ENCODE measurements at places on chromosomes 1 and 21. TPM values are rescaled to one million over a fixed set of nuclear protein-coding genes. Genes with fewer than 3 reads are reported as not detected.

Gene KRTAP13-2
- not detected for total RNA-seq

Gene APP
- total RNA-seq: 75.8 TPM

Gene EXTL2
- 2.9 TPM for total RNA-seq

Gene TGFB2
- not detected for total RNA-seq

Gene BTBD8
- total RNA-seq: 1.0 TPM

Gene LHX8
- total RNA-seq: not detected

Gene OLIG2
- total RNA-seq: not detected

Gene TTLL10
- not detected for total RNA-seq

Gene CYYR1
- total RNA-seq: not detected

Gene GSTM4
- total RNA-seq: 9.9 TPM

Gene XCL2
- 44.9 TPM for total RNA-seq

Gene PDE4B
- 10.9 TPM for total RNA-seq

DNA sequence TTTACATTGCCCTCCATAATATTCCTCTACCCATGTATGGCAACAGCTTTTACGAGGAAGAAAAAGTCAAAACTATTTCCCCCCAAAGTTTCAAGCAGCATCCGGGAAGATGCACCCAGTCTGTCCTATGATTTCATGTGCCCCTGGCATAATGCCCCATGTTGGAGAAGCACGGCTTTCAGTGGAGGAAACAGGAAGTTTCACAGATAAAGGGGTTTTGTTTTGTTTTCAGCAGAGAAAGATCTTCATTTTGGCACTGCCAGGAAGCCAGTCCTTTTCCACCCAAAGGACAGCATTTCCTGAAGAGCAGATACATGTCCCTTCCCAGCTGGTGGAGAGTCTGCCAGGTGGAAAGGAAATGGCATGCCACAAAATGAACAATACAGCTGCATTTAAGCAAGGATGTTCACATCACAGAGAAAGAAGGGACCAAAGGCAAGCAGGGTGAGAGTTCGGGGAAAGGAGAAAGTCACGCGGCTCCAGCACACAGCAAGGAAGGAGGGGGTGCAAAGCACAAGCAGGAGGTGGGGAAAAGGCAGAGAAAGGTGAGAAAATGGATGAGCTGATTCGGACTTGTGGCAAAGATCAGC, 95.3 kb upstream of the HIVEP3 start:
- peak; percentile 56 for DNase-seq

DNA sequence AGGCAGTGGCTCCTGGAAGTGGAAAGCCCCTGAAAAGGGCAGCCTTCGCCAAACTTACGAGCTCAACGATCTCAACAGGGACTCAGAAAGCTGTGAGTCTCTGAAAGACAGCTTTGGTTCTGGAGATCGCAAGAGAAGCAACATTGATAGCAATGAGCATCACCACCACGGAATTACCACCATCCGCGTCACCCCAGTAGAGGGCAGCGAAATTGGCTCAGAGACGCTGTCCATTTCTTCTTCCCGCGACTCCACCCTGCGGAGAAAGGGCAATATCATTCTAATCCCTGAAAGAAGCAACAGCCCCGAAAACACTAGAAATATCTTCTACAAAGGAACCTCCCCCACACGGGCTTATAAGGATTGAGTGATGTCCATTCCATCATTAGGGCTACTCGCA, 42.4 kb downstream of the PLPPR4 start:
- DNase-seq: no peak

GRCh38 chr1:244451539-244451950, at the start of gene ADSS2:
Gene ADSS2, minus strand, starts transcription at chr1:244451909. Its CDS starts 92 bp downstream, at chr1:244451817.
- no peak for DNase-seq

GRCh38 chr1:247407180-247407616, 8.8 kb upstream of the NLRP3 start:
- peak; percentile 86 for DNase-seq

GRCh38 chr1:207453710-207454045, 450 bp upstream of the CR2 start:
- no peak for DNase-seq

DNA sequence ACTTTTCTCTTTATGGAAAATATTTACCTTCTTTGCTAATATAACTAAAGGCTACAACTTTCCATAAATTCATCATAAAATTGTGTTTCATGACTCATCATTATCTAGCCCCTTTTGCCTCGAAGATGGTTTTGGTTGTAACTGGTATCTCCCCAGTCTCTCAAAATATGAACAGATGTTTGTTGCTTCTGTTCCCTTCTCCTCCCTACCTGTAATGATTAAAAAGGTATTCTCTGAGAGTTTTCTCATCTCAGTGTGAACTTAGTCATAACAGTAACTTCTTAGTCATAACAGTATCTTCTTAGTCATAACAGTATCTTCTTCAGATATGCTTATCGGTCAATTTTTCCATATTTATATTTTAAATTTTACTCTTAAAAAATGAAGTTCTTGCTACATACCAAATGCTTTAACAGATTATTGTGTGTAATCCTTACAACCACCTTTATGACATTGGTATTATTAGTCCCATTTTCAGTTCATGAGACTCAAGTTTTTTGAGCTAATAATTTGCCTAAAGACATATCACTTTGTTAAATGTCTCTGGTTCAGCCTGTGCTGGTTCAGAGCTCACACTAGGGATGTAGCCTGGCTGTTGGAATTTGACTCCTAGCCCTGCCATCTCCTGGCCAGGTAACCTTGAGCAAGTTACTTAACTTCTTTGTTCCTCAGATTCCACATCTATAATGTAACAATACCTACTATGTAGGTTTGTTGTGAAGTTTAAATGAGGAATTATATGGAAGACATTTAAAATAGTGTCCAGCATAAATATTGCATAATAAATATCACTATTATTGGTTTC, 32.6 kb downstream of the ATP1B1 start:
- no peak for DNase-seq

DNA sequence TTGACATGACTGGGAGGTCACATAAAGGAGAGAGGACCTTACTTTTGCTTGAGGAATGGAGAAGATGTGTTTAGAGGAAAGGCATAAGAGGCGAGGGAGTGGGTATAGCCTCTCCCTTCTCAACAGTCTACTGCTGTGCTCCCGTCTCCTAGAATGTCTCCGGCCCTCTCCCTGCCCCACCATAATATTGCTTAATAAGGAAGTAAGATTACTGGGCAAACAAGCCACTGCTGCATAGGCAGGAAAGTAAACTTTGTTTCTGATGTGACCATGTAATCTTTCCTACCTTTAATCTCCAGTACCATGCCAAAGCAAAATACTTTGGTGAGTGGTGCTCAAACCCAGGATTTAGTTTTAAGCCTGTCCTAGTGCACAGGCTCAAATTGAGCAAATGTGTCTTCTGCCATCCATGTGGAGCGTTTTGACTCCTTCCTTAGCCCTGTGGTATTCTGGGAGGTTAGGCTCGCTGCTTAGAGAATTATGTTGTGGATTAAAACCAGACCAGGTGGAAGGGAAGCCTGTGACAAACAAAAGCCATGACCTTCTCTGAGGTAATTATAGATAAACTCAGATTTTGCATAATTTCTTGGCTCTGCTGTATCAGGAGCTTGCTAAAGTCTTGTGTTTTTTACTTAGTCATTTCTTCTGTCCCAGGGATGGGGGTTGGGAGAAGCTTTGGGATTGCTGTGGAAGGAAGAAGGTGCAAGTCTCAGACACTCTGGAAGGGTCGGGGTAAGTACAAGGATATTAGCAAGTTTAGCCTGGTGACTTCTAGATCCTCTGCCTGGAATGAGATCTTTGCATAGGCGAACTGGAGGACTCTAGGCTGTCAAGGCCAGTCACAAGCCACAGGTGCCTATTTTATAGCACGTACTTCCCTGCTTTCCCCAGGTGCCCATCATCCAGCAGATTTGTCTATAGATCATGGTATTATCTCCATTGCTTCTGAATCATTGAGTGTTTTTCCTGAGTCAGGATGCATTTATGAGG, 34.5 kb upstream of the DIPK1A start:
- DNase-seq: no peak

- DNase-seq: no peak
These were observed 176.4 kb upstream of the C8B start for GRCh38 chr1:57142169-57142568.

GRCh38 chr1:67576474-67576873, 108.5 kb upstream of the GADD45A start:
- no peak for DNase-seq

- DNase-seq: no peak
These were observed 59.0 kb upstream of the BCAR3 start for GRCh38 chr1:93740601-93741031.

DNA sequence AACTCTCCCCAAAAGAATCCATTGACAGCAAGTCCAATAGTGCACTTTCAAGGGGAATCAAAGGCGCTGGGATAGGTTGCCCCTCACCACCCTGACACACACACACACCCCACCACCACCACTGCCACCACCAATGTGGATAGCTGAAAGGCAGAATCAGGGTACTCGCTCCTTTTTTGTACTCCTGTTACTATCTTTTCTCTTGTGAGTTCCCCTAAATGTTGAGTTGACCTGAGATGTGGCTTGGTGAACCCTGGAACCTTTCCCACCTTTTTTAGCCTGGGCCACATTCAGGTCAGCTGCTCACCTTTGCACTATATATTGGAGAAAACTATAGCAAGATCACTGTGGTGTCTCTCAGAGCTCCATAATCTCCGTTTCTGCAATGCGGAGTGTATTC, 3.9 kb downstream of the S100A8 start:
- DNase-seq: no peak

DNA sequence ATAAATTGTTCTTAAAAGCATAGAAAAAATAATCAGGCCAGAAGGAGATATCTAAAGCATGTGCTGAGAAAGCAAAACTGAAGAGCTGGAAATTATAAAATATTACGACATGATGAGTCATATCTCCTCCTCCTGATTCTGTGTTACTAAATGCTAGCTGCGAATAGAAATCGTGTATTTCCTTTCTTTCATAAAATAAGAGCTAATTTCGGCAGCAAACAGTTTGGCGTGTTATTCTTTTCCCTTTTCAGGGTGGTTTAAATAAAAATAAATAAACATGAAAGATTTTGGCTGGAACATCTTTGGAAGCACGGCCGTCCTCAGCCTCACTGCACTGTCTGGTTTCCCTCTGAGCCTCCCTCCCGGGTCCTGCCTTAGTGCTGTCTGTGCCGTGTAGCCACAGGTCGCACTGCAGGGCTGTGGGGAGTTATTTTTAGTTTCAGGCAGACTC, 56.0 kb downstream of the ADARB1 start:
- no peak for DNase-seq

DNA sequence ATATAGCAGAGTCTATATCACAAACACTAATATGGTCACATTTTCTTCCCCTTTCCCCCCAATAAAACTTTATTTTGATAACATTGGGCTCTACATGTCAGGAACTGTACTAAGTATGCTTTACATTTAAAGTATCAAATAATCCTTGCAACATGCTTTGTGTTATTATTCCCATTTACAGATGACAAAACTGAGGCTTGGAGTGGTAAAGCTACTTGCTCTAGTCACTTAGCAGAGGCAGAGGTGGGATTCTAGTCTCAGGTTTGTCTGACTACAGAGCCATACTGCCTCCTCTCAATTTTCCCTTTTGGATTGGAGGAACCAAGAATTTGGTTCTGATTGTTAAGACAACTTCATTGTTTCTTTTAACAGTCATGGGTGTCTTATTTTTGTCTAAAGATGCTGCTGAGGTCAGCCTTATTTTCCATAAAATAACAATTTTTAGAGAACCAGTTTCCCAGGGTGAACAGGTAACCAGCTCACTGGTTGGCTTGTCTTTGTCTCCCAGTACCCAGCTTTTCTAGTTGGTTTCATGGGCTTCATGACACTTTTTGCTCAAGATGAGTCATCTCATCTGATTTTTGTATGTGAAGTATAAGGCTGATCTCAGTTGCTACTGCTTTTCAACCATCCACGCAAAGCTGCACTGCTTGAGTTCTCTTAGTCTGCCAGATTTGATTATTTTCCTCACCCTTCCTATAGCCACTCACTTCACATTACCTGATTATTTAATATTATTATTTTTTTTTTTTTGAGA, 81.0 kb upstream of the ARID1A start:
- no peak for DNase-seq

Data from activated CD4-positive, alpha-beta T cell treated with anti-CD3 and anti-CD28 coated beads, Interleukin-2, amount 10 ng/mL, durations not matched to agents 24 days and 14 days (primary cell).